Hematopoietic multipotent progenitor cell treated with erythropoietin and hydrocortisone succinate and interleukin-3 and kit ligand, for 8 days (in vitro differentiated cells): ENCODE measurements at places on chromosomes 7 and 10.

GRCh38 chr10:100551196-100551595 is 15.5 kb downstream of the HIF1AN start:
- no peak for DNase-seq

GRCh38 chr7:132092106-132092505 is 484.2 kb downstream of the PLXNA4 start:
- no peak for DNase-seq

DNA sequence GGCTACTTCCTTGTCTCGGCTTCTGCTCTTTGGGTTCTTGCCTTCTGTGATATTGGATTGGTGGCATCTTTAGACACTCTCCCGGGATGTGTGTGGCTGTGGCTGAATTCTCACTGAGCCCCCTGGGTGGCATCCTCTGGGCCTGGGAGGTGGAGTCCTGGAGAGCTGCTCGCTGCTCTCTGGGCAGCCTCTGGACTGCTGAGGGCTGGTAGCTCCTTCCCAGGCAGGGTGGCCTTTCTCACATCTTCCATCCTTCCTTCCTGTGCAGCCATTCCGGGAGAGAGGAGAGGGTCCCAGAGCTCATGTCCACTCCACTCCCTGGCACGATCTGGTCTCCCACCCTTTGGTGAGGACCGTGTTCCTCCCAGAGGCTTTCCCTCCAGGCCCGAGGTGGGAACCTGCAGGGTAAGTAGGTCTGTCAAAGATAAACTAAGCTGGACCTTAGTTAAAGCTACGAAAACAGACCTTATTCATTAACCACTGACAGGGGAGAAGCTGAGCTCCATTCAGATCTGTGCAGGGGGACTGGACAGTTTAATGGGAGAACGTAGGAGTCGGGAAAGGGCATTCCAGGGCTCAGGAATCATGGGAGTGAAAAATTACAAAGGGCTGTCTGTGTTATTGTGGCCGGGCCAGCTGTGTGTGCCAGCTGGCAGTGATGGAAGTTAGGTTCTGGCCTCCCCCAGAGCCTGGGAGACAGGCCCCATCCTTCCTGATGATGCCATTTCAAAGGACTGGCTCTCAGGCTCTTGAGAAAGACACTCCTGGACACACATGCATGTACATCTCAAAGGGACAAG is 8.7 kb downstream of the ATP6V0E2 start:
- DNase-seq = no peak

DNA sequence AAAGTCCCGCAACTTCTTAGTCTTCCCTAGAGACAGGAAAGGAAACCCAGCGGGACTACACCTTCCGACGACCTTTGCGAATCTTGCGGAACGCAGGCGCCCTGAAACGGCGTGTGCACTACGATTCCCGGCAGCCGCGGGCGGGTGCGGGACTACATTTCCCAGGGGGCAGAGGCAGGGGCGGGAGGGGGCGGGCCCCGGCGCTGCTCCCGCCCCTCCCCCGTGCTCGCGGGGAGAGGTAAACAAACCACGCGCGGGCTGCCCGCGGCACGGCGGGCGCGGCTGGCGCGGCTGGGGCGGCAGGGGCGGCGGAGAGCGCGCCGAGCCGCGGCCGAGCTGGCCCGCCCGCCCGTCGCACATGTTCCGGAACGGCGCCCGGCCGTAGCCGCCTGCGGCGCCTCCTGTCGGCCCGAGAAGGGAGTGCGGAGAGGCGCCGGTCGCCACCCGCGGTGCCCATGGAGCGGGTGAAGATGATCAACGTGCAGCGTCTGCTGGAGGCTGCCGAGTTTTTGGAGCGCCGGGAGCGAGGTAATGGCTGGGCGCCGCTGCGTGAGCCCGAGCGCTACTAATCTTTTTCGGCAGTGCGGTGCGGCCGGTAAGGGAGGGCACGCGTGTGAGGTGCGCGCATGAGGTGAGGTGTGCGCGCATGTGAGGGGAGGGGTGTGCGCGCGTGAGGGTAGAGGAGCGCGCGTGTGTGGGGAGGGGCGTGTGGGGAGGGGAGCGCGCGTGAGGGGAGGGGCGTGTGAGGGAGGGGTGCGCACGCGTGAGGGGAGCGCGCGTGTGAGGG is 18.5 kb downstream of the MXI1 start:
- DNase-seq = peak; percentile 94

DNA sequence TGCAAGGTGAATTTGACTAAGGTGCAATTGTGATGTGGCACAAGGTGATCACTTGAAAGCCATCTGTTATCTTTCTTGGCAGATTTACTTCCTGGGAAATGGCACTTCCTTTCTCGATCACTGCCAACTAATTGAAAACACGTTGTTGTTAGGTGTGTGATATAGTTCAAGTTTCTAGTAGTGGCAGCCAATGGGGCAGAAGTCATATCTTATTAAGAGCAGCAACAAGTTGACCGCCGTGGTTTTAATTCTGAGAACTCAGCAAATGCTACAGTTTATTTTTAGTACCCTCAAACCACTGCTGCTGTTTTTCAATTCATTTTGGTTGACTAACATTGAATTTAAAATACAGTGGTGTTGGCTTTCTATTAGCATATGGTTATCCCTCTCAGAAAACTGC is 1.6 kb downstream of the CHN2 start:
- DNase-seq = peak; percentile 40

- DNase-seq = no peak
Measured at GRCh38 chr10:86967481-86967941, 771 bp upstream of the ADIRF start.

GRCh38 chr7:45132708-45133320 is 21.3 kb upstream of the TBRG4 start:
- no peak for DNase-seq

GRCh38 chr10:73759512-73760115 is 15.4 kb downstream of the SEC24C start:
- no peak for DNase-seq

- DNase-seq = no peak
Measured at GRCh38 chr10:35140126-35140525, 13.5 kb downstream of the CREM start.

DNA sequence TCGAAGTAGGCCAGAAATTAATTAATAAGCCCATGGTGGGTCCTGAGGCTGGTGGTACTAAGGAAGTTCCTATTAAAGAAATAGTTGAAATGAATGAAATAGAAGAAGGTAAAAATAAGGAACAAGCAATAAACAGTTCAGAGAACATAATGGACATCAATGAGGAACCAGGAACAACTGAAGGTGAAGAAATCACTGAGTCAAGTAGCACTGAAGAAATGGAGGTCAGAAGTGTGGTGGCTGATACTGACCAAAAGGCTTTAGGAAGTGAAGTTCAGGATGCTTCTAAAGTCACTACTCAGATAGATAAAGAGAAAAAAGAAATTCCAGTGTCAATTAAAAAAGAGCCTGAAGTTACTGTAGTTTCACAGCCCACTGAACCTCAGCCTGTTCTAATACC is 36.0 kb downstream of the SLK start:
- DNase-seq = no peak

- DNase-seq = no peak
Measured at GRCh38 chr10:50419756-50420155, 168.4 kb upstream of the ASAH2 start.

DNA sequence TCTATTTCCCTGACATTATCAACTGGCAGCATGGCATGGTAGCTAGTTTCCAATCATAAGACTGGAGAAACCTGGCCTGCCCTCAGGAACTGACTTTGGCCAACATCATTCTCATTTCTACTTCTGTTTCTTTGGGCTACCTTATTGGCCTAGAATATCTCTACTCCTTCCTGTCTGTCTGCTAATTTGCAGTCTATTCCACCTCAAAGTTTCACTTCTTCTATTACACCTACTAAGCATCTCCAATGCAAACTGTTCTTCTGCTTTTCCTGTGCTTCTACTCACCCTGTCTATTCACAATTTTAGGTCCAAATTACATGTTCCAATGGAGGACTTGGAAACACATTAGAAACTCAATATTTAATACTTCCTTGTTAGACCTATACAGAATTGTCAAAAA is 65.6 kb downstream of the ZNF503 start:
- no peak for DNase-seq

DNA sequence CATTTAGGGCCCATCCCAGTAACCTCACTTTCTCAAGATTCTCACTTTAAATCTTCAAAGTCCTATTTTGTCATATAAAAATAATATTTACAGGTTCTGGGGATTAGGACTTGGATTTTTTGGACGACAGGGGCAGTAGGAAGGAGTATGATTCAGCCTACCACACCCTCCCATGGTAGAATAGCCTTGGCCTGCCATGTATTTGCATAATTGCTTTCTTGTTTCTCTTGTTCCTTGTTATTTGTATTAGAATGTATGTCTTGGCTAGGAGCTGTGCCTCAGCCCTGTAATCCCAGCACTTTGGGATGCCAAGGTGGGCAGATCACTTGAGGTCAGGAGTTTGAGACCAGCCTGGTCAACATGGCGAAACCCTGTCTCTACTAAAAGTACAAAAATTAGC is 92.5 kb downstream of the ELAPOR2 start:
- no peak for DNase-seq

DNA sequence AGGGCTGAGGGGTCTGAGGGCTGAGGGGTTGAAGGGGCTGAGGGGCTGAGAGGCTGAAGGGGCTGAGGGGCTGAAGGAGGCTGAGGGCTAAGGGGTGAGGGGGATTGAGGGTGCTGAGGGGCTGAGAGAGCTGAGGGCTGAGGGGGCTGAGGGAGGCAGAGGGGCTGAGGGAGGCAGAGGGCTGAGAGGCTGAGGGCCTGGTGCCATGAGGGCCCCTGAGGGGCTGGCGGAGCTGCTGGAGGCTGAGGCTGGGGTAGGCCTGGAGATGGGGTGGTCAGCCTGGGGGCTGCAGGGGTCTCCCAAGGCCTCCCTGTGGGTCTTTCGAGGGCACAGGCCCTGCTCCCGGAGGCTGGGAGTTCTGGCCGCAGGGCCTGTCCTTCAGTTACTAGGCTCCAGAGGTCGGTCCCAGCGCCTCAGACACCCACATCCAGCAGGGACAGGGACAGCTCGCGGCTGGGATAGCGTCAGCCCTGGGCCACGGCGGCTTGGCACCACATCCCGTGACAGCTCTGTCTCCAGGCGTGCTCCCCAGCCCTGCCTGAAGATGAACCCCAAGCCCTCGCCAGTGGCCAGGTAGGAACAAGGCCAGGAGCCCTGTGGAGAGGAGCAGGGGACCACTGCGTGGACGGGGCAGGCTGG is 16.9 kb downstream of the MYO1G start:
- no peak for DNase-seq

- no peak for DNase-seq
Measured at GRCh38 chr10:79425074-79425532, 20.3 kb downstream of the ZCCHC24 start.

DNA sequence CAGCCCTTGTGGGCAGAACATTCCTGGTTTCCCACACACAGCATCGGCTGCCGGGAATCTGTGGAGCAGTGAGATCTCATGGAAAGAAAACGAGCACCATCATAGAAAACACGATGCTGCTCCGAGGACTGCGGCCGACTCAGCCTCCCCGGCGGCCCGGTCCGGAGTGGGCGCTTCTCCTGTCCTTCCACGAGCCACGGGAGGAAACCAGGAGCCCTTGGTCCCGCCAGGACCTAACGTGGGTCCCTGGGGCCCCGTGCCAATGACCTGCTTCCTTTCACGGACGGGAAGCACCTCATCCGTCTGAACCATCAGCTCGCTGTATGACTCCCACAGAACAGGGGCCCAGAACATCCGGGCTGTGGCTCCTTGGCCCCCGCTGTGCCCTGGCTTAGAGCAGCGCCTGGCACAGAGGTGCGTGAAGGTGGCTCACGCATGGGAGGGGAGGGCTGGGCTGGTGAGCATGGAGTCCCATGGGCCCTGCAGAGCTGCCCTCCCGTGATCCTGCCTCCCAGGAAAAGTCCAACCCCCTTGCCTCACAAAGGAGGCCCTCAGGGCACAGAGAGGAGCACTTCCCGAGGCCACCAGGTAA is 280.5 kb downstream of the MAD1L1 start:
- no peak for DNase-seq

- no peak for DNase-seq
Measured at GRCh38 chr10:13957856-13958255, 371.1 kb downstream of the PRPF18 start.

- DNase-seq = no peak
Measured at GRCh38 chr7:12951397-12951801, 264.0 kb downstream of the ARL4A start.

GRCh38 chr10:103724771-103725170 is 130.6 kb downstream of the SH3PXD2A start:
- DNase-seq = no peak

DNA sequence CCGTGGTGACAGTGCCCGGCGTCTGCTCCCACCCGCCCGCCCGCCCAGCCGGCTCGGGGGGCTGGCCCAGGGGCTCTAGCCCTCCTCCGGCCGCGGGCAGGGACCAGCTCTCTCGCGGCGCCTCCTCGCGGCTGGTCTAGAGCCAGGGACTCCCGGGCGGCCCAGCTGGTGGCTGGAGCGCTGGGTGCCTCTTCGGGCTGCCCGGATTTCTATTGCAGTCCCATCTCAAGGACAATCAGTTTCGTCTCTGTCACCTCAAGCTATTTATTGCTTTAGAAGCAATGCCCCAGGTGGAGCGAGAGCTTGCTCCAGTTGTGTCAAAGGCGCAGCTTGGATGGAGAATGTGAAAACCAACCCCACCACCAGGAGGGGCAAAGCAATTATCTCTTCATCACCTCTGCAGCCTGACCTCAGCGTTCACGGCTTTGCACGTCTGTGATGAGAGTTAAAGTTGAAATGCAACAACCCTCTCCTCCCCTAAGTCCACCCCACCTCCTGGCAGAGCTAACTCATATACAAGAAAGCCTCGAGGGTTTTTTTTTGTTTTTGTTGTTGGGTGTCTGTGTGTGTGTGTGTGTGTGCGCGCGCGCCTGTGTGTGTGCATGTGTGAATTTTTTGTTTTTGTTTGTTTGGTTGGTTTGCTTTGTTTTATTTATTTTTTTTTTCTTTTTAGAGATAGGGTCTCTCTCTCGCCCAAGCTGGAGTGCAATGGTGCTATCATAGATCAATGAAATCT is at the start of gene ITGA8:
TSS of gene ITGA8 (minus strand) at position 24 of the 736 bp plus-strand sequence. CDS start 151 bp downstream, outside the sequence.
- DNase-seq = peak; percentile 80

- no peak for DNase-seq
Measured at GRCh38 chr7:100351657-100352058, 6.3 kb upstream of the PILRB start.

DNA sequence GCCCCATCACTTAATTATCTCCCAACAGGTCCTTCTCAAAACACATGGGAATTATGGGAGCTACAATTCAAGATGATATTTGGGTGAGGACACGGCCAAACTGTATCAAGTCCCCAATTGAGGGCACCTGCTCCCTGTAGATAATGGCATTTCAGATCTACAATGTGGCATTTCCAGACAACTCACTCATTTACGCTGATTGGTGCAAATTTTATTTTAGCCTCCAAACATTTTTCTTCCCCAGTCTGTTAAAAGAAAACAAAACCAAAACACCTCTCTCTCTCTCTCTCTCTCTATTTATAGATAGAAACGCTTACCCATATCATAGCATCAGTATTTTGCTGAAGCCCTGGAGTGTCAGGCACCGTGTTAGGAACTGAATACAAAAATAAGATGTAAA is 148.7 kb upstream of the KLF6 start:
- DNase-seq = no peak

GRCh38 chr10:74332398-74332797 is 181.4 kb downstream of the ADK start:
- no peak for DNase-seq
